ENCODE measurements at places on chromosomes 6 and 20. TPM values are rescaled to one million over a fixed set of nuclear protein-coding genes. Genes with fewer than 3 reads are reported as not detected.

USP49 gene
- polyA plus RNA-seq = 1.0 TPM

SKIC2 gene
- polyA plus RNA-seq = 21.6 TPM

CYP39A1 gene
- 0.24 TPM for polyA plus RNA-seq

SLC17A9 gene
- polyA plus RNA-seq = 6.8 TPM

VNN1 gene
- not detected for polyA plus RNA-seq

RNF39 gene
- not detected for polyA plus RNA-seq

PNLDC1 gene
- 0.09 TPM for polyA plus RNA-seq

RPS6KA2 gene
- polyA plus RNA-seq = 66.8 TPM

HBS1L gene
- polyA plus RNA-seq = 106 TPM

SUMO4 gene
- not detected for polyA plus RNA-seq

TINAG gene
- not detected for polyA plus RNA-seq

NNAT gene
- 0.74 TPM for polyA plus RNA-seq

DCDC2 gene
- polyA plus RNA-seq = 0.01 TPM

LTB gene
- polyA plus RNA-seq = not detected

OOEP gene
- polyA plus RNA-seq = 0.08 TPM

NR2E1 gene
- polyA plus RNA-seq = not detected

SSTR4 gene
- polyA plus RNA-seq = not detected

CUTA gene
- 347 TPM for polyA plus RNA-seq

YIPF3 gene
- polyA plus RNA-seq = 173 TPM

ZKSCAN4 gene
- polyA plus RNA-seq = 4.4 TPM

TRIM40 gene
- polyA plus RNA-seq = not detected

SEL1L2 gene
- polyA plus RNA-seq = not detected

CDYL gene
- 16.9 TPM for polyA plus RNA-seq

VGLL2 gene
- polyA plus RNA-seq = not detected

PRDM13 gene
- polyA plus RNA-seq = not detected

TOX2 gene
- polyA plus RNA-seq = 14.8 TPM

CD93 gene
- polyA plus RNA-seq = 0.01 TPM

HECA gene
- 6.5 TPM for polyA plus RNA-seq

C4B gene
- polyA plus RNA-seq = 16.2 TPM

LCA5 gene
- polyA plus RNA-seq = 1.9 TPM

All from fibroblast of lung (primary cell).